Progenitor cell of endocrine pancreas (in vitro differentiated cells): ENCODE measurements at places on chromosomes 7 and 10. TPM values are rescaled to one million over a fixed set of nuclear protein-coding genes. Genes with fewer than 3 reads are reported as not detected.

- no peak for DNase-seq
Observed at GRCh38 chr7:135925210-135925609, 51.9 kb downstream of the MTPN start.

DNA sequence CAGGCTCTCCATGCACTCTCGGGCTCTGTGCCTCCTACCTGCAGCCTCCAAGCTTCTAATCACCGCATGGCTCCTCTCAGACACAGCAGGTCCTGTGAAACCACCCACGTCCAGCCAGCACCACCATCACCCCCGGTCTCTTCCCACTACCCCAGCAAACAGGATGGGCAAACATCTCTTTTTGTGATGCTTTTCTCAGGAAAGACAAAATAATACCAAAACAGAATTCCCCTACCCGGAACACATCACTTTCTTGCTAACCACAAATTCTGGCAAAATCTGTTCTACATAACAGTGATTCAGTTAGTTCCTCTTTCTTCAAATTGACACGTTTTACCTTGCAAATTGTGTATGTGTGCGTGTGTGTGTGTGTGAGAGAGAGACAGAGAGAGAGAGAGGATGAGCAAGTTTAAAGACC is 6.5 kb downstream of the SNX8 start:
- DNase-seq: no peak

- DNase-seq: no peak
Observed at GRCh38 chr10:30997536-30998235, 34.0 kb downstream of the ZNF438 start.

DNA sequence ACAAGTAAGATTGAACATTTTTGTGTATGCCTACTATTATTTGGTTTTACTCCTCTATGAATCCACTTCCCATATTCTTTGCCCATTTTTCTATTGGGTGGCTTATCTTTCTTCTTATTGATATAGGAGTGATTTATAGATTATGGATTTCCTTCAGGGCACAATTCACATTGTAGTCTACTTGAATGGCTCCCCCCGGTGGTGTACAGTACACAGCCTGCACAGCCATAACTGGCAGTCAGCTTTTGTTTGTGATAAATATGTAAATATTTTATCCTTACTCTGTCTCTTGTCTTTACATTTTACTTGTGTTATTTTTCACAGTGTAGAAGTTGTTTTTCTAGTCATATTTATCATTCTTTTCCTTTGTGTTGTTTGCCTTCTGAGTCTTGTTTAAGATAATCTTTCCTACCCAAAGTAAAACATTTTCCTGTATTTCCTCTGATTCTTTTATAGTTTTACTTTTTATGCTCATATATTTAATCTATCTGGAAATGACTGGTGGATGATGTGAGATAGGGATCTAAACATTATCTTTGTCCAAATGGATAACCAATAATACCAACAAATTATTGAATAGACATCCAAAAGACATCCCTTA is 23.9 kb upstream of the CALD1 start:
- DNase-seq: no peak

GRCh38 chr7:101273206-101273605 is 28.3 kb upstream of the FIS1 start:
- no peak for DNase-seq

DNA sequence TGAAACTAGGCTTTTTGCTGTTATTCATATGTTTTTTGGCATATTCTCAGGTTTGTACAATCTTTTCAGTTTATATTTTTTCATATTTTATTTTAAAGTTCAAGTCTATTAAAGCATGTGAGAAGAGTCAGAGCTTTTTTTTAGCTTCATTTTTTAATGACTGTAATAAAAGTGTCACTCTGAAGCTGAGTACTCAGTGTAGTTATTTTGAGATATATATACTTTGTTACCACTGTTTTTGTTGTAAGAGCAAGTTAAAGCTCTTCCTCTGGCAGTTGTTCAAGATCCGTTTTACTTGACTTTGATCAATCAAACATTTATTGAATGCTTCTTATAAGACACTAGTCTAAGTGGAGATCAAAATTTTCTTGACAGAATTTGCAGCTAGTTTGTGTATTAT is 37.5 kb downstream of the CASD1 start:
- DNase-seq: no peak

The NDUFB2 gene
- 172 and 174 TPM in 2 replicates for total RNA-seq
